Fibroblast of gingiva (primary cell): ENCODE measurements at places on chromosomes 5 and 9.

DNA sequence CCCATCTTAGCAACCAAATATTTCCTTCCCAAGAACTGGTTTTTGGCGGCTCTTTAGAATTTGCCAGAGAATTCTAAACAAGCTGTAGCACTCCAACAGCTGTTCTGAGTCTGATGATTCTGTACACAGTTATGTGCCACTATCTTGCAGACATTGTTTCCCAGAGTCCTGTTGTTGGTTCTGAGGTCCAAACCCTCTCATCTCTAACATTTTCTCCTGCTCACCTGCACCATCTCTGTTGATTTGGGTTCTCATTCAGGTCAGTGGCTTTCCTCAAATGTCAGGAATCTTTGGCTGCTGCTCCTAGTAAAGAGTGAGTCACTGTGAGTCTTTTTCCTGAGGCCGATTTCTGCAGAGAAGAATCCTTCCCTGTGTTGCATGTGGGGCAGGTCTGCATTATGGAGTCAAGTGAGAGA is 50.0 kb downstream of the CAMSAP1 start:
- DNase-seq: peak; percentile 21

GRCh38 chr9:126367616-126368015 is 41.0 kb downstream of the MVB12B start:
- DNase-seq: no peak

DNA sequence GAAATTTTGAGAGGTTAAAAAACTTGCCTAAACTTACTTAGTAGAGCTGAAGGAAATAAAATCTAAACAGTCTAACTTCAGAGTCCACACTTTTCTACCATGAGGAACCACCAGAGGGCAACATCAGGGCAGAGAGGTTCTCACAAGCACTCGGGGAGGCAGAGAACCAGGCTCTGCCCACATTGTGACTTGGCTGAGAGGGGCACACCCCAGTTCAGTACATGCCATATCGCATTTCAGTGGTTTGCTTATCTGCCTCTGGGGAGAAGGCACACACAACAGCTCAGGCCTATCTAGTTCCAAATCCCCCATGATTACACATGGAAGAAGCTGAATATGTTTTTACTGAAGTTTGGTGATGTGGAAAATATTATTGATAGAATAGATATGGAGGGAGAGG is 49.2 kb downstream of the EQTN start:
- peak; percentile 7 for DNase-seq

GRCh38 chr9:125513668-125514413 is 193.2 kb downstream of the MAPKAP1 start:
- peak; percentile 29 for DNase-seq

DNA sequence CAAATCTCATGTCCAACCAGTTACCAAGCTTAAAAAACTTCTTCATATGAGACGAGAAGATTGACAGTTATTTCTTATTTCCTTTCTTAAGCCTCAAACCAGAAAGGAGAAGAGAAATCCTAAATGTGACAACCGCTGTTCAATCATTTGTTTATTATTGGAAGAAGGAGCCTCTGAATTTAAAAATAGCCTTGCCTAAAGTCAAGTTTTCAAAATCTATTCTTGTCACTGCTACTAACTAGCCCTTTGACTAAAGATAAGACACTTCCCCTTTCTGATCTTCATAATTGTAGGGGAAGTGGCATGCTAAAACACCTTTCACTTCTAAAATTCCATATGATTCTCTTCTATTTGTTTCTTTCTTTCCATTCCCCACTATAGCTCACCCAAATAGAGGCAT is 106.2 kb upstream of the EMB start:
- no peak for DNase-seq

- DNase-seq: no peak
Measured at GRCh38 chr5:113526421-113526820, 12.9 kb downstream of the YTHDC2 start.

DNA sequence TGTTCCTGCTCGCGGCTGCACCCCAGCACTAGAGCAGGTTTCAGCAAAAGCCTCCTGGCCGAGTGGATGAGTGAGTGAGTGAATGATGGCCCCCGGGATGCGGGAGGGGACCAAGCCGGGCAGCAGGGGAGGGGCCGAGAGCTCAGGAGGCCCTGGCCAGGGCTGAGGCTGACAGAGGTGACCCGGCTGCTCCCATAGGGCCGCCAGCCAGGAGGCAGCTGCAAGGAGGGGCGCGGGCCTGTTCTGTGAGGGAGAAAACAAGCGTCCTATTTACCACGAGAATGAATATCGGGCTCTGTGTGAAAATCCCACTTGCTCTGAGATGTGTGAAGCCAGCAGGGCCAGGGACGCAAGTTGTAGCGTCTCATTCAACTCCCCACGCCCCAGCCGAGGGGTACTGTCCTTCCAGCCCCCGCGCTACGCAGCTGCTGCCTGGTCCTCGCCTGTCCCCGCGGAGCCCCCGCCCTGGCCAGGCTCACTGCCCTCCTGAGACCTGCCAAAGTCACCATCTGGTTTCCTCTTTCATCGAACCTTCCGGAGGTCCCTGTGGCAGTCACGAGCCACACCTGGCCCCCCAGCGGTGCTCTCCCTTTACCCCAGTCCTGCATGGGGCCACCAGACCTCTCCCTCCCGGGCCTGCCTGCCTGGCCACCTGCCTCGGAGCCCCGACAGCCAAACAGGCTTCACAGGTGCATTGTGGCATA is 38.8 kb downstream of the RASGEF1C start:
- no peak for DNase-seq

- no peak for DNase-seq
Measured at GRCh38 chr9:7892975-7893374, 93.4 kb upstream of the DMAC1 start.

DNA sequence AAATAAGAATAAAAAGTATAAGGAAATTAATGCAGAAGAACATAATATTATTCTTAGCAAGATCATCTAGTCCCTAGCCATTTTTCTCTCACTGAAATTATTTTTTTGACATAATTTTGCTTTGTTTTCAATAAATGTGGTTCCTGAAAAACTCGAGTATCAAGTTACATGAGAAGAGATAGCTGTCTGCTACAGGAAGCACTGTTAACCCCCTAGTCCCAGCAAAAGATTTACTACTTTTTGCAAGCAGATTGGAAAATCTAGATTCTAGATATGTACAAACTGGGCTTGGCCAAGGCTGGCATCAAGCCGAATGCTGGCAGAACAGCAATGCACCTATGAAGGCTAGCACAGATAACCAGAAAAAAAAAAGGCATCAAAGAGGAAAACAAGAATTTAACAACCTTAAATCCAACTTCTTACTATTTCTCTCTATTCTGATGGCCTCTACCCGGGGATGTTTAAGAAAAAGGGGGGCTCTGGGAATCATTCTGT is 21.9 kb upstream of the ISCA1 start:
- no peak for DNase-seq

DNA sequence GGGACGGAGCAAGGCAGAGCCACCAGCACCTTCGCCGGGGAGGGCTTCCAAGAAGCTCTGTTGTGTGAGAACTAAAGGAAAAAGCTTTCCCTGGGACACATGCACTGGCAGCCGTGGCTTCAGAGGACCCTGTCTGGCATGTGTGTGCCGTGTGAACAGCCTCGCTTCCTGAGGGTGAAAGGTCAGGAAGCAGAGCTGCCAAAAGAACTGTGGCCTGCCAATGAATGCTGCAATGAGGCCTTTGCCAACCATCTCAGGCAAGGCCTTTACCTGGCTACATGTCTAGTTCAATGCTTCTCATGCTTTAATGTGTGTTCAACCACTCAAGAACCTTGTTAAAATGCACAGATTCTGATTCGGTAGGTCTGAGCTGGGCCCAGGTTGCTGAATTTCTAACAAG is 53.5 kb downstream of the NIPSNAP3B start:
- DNase-seq: no peak

DNA sequence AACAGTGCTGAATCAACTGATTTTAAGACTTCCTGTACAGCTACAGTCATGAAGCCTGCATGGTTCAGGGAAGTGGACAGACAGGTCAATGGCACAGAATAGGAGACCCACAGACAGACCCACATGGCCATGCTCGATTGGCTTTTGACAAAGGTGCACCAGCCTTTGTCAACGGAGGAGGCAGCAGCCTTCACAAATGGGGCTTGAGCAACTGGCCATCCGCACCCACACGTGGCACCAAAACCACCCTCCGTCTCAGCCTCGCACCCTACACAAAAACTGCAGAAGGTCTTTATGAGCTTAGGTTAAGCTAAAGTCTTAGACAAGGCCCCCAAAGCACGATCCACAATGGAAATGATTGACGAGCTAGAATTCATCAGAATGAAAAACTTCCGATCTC is 59.5 kb upstream of the UBAC1 start:
- DNase-seq: no peak

DNA sequence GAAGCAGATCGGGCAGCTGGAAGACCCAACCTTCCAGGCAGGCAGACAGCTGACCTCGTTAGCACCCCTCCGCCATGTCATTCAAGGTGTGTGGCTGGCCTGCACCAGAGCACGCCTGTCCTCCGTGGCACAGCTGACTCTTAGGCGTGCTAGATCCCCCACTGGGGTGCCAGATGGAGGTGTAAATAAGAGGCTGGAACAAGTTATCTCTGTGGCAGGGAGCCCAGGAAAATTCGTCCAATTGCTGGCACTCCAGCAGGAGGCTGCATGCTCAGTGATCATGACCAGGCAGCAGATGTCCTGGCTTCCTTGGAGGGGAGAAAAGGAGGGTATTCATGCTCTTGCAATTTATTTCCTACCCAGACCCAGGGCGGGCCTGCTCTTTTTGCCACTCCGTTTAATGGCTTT is 7.8 kb upstream of the ALDOB start:
- DNase-seq: no peak

DNA sequence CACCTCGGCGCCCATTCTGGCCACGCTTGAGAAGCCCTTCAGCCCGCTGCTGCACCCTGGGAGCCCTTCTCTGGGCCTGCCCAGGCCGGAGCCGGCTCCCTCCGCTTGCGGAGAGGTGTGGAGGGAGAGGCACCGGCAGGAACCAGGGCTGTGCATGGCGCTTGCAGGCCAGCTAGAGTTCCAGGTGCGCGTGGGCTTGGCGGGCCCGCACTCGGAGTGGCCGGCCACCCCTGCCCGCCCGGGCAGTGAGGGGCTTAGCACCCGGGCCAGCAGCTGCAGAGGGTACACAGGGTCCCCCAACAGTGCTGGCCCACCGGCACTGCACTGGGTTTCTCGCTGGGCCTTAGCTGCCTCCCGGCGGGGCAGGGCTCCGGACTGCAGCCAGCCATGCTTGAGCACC is 72.3 kb upstream of the SYK start:
- no peak for DNase-seq

DNA sequence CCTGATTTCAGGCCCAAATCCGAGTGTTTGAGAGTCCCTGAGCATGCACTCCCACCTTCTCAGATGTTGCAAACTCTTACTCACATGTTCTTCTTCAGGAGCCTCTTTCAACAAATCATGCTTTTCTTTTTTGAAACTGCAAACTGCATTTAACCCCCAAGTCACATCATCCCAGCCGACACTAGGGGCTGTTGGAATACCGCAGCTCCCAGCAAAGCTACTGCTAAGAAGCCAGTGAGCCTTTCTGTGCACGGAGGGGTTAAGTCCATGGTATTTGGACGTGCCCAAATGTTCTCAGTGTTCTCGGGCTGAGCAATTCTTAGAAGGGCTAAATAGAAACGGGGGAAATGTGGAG is 282.9 kb downstream of the NFIB start:
- peak; percentile 76 for DNase-seq

DNA sequence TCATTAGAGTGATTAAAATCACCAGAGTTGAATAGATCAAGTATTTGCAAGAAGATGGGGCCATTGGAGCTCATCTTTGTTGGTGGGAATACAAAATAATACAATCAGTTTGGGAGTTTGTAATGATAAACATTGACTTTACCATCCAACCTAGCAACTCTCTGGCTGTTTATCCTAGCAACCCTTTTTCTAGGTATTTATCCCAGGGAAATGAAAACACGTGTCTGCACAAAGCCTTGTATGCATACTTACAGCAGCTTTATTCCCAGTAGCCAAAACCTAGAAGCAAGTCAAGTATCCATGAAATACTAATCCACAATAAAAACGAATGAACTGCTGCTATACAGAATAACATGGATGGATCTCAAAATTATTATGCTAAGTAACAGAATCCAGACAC is 152.7 kb upstream of the DAB2 start:
- DNase-seq: no peak

GRCh38 chr9:98873951-98874371 is 66.5 kb downstream of the GALNT12 start:
- DNase-seq: peak; percentile 87

- DNase-seq: no peak
Measured at GRCh38 chr9:128898382-128898781, 16.4 kb downstream of the LRRC8A start.

DNA sequence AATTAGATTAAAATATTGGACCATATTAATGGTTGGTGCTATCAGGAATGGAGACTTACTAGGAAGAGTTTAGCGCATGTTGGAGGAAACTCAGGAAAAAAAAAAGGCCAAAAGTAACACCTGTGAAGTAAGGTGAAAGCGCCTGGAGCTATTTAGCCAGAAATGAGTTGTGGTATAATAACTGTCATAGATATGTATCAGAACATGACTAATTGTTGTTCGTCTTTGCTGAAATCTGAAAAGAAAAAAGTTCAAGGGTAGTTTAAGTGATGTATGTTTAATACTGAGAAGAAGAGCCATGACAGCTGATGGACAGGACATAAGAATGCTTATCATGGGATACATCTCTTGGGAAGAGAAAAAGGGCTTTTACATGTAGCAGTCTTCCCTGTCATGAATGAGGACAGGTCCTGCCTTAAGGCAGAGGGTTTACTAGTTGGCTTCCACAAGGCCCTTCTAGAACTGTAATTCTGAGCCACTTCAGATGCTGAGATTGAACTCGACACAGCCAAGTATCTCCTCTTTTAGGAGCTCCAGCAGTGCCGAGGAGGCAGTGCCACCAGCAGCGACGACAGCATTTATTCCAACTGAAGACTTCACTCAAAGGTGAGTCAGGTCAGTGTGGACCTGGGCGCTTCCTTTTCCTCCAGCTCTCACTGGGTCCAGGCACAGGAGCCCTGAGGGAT is 940 bp upstream of the CAMK4 start:
- no peak for DNase-seq

- no peak for DNase-seq
Measured at GRCh38 chr5:107808671-107809137, 138.0 kb upstream of the EFNA5 start.

- DNase-seq: no peak
Measured at GRCh38 chr9:4548811-4549725, 58.8 kb downstream of the SLC1A1 start.

- DNase-seq: no peak
Measured at GRCh38 chr9:73280113-73280512, 128.4 kb downstream of the ANXA1 start.

DNA sequence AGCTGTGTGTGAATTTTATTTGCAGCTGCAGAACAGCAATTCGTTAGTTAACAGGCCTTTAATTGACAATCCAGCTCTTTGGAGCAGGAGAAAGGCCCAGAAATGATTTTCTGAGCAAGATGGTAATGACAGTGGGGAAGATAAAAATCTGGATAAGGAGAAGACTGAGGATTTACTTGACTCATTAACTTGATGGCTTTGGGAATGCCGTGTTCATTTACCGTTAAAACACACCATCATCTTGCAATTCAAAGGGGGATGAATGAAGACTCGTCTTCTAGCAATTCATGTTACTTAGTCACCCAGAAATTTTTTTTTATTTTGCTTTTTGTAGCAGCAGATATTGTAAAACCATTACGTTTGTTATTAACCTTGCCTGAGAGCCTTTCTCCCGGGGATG is 52.0 kb downstream of the PTTG1 start:
- DNase-seq: no peak

- no peak for DNase-seq
Measured at GRCh38 chr5:115501464-115502210, 42.9 kb downstream of the FEM1C start.
